ENCODE measurements at places on chromosomes 4 and X.

DNA sequence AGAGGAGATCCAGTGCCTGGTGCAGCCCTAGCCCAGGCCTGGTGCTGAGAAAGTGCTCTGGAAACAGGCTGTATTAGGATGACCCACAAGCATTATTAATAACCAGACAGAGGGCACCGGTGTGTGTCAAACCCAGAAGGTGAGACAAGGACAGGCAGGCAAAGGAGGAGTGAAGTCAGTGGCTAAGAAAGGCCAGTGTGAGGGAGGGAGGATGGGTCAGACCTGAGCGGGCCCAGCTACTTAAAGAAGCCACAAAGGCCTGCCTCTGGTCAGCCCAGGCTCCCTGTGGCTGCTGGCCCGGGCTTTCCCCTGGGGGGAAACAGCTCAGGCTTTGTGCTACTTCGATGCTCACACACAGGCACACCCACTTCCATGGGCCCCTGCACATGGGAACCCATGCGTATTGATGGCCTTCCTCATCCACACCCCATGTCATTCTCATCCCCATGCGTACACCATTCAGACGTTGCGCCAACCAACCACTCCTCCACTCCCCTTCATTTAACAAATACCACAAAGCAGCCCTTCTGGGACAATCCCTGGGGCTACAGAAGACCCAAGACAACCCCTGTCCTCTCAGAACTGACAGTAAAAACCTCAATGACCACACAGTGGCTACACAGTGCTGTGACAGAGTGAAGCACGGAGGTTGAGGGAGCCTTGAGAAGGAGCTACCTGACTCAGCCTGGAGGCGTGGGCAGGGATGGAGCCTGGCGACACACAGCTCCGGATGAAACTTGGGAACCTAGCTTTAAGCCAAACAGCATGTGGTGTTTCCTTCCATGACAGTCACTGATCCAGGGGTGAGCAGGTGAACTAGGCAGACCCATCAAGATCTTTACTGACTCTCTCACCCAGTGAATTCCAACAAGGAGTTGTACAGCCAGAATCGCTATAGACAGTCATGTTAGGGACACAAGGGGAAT is 24.9 kb upstream of the MTM1 start:
- DNase-seq = no peak

DNA sequence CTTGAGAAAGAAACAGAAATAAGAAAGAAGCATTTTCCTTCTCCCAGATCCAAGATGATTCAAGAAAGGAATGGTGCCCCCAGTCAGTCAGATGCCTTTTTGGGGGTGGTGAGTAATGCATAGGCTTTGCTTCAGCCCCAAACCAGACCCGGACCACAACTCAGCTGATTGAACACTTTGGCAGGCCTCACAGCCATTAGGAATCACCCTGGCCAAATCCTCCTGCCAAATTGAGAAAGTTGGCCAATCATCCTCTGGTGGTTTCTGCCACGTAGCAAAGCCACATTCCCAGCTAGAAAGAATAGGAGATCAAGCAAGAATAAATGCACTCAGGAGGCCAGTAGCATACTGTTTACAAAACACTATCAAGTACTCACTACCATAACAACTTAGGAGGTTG is 33.7 kb downstream of the FRMD7 start:
- no peak for DNase-seq

DNA sequence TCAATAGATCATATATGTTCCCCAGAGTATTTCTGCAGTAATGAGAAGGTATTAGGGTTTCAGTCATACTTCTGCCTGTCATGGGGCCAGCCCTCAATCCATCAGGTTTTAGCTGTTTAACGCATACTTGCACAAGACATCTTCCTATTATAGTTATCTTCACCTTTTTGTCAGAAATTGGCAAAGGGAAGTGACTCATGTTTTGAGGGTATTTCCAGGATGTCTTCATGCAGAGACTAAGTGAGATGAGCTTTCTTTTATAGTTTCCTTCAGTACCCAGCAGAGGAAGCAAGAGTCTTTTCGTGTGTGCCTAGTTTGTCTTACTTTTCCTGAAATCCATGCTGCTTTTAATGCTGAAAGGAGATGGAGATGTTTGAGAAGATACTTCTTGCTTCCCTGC is 9.5 kb downstream of the CSTF2 start:
- DNase-seq = peak; percentile 1

- DNase-seq = no peak
Observed at GRCh38 chrX:111857534-111858060, 18.4 kb upstream of the TRPC5OS start.

DNA sequence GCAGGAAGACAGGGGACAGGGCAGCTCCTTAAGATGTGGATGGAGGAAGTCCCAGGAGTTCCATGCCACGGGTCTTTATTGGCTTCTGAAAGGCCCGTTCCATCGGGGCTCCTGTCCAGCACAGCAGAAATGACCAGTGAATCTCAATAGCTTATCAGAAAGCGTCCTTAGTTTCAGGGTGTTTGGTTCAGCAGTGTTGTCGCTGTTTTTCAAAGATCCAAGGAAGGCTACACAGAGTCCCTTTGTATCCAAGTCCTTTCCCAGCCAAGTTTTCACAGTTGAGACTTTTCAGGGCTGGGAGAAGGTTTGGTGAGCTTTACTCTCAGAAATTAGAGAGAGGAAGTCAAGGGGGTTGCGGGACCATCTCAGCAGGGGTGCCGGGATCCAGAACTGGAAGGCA is 5.0 kb upstream of the ZCCHC4 start:
- DNase-seq = no peak

GRCh38 chr4:39237179-39237578 is 54.9 kb downstream of the WDR19 start:
- no peak for DNase-seq

GRCh38 chr4:128322311-128322710 is 34.7 kb upstream of the PGRMC2 start:
- no peak for DNase-seq

DNA sequence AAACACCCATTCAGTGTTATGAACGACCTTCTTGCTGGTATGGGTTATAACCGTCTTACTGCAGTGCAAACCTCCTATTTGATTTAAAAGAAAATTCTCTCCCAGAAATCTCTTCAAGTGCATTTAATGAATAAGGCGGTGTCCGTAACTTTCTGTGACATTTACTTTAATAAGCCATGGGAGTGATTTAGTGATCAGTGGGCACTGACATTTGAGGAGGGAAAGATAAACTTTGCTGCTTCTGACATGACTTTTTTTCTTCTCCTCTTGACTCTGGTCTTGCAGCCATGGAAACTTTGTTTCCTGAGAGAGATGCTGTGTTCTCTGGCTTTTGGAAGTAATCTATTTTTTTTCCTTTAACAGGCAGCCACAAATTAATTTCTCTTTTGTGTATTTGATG is 106.1 kb downstream of the NHS start:
- no peak for DNase-seq

GRCh38 chrX:10847333-10847732 is 226.9 kb upstream of the MID1 start:
- DNase-seq = no peak

DNA sequence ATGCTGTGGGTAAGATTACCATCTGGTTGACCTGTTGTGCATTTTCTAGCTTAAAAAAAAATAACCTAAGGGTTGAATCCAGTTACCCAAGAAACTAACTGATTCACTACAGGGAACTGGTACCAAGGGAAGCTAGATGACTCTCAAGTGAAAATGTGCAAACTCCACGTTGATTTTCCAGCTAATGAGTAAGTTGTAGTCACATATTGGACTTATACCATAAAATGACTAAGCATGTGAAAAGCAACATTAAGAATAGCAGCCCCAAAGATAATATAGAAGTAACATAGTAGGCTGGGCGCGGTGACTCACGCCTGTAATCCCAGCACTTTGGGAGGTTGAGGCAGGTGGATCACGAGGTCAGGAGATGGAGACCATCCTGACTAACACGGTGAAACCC is 270.9 kb downstream of the SPRY1 start:
- no peak for DNase-seq

DNA sequence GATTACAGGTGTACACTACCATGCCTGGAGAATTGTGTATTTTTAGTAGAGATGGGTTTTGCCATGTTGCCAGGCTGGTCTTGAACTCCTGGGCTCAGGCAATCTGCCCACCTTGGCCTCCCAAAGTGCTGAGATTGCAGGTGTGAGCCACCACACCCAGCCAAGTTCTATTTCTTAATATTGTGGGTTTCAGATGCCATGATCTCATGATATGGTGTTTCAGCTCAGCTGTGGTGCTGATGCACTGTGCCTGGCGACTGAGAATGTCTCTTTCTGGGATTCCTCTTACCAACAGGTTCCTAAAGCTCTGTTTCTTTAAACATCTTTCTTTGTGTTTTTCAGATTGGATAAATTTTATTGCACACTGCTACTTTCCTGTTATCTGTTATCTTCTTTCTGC is 17.3 kb upstream of the NDUFC1 start:
- no peak for DNase-seq

DNA sequence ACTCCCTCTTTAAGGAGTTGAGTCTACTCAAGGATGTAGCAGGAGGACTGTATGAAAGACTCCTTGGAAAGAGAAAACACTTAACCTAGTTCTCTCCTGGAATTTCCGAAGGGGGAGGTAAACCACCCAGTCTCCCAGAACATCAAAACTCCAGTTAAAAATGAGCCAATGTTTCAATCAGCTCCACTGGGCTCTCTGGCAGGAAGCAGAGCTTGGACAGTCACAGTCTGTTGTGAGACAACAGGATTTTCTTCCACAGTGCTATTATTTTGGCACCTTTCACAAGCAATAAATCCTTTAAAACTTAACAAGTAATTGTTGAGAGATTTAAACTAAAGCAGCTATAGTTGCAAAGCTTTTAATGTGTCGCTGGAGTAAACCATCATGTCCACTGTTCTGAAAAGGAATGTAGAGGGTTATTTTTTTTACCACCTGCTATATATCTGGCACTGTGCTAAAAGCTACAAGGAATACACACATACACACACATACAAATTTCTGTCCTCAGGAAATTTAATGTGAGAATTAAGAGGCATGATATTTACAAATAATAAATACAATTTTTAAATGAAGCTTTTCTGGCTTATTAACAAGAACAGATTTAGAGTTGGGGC is 229.2 kb upstream of the INTU start:
- no peak for DNase-seq

DNA sequence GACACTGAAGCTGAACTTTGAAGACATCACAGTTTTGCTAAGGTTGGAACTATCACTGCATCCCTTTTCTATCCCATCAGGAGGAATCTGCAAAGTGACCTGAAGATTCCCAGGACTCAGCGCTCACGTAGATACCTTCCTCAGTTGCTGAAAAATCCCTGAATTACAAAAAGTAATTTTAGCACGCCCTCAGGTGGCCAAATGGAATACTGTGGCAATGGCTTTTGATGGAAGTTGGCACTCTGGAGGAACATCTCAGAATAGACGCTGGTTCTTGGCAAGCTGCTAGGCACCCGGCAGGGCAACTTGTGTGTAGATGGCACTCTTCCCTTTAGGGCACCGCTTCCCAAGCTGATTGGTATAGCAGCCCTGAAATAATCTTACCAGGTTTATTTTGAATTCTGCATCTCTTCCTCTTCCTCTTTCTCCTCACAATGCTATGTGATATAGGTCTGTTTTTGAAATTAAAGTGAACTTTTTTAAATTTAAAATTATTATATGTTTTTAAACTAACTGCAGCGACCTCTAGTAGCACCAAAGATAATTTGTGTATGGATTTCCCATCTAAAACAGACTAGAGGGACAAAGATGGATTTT is 16.3 kb upstream of the ESX1 start:
- peak; percentile 17 for DNase-seq

- DNase-seq = no peak
Observed at GRCh38 chr4:139801895-139802294, 136.3 kb downstream of the MGST2 start.

- DNase-seq = no peak
Observed at GRCh38 chrX:101117701-101118100, 19.7 kb downstream of the CENPI start.

- no peak for DNase-seq
Observed at GRCh38 chr4:6504900-6505496, 32.6 kb upstream of the PPP2R2C start.

GRCh38 chr4:158122501-158122900 is 50.3 kb downstream of the GASK1B start:
- no peak for DNase-seq
